Thoracic aorta (tissue), 2 donors: ENCODE measurements at places on chromosomes 3 and 15.

DNA sequence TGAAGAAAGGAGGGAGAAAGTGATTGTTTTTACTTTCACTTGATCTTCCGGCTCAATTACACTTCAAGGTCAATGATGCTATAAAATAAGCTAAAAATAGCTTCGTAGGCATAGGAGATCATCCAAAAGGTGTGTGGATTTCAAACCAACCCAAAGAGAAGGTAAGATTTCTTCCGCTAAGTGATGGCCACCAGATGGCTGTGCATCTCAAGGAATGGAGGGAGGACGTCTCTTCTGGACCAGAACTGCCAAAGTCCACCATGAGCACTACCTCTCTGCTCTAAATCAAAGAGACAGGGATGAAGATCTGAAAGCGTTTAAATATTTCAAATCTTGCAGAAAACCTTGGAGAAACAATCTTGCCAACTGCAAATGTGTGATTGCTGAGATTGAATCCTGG lies 199.1 kb upstream of the ZPLD1 start:
- DNase-seq, result no peak

DNA sequence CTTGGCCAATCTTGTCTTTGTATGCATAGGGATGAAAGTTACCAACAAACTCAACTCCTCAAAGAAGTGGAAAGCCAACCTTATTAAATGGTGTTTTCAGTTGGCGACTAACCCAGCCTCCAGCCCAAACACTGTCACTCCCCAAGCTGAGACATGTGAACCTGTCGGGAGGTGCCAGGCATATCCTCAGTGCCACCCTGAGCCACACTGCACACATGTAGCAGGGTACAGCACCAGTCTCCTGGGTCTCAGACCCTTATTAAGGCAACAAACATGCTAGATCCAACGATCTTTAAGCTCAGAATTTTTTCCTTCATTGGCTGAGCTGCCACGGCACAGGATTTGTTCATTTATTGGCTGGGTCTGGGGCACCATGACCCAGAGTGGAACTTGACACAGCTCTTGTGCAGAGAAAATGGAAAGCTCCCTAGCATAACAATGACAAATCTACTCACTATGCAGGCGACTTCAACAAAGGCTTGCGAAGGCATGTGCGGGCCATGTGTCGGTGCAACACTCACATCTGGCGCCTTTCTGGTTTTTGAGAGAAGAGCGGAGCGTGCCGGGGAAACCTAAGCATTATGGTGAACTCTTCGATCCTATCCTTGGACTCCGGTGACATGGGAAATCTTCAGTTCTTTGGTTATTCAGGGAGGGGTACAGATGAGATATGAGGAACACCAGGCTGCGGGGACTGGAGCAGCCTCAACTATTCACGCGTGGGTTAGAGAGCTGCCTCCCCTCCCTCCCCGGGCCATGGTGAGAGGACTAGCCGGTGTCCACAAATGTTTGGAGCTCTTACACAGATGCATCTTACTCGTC lies 190.1 kb downstream of the FAM43A start:
- no peak for DNase-seq

- DNase-seq, result no peak
Measured at GRCh38 chr15:74541494-74542165, 610 bp downstream of the ARID3B start.

DNA sequence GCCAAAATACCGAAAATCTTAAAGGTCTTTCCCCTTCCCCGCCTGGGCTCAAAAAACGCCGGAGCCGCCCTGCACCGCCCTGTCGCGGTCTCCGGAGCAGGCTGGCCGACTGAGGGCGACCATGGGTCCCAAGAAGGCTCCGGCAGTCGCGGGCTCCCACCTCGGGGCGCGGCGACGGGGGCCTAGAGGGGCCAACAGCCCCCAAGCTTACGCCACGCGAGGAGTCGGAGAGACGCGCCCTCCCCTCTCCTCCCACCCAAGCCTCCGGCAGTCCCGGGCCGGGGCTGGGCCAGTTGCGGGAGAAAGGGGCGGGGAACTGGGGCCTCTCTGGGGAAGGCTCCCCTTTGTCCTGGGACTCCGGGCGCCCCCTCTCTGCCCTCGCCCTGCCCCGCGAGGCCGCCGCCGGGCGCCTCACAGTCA lies 69.2 kb downstream of the GOLGA8B start:
- no peak for DNase-seq

DNA sequence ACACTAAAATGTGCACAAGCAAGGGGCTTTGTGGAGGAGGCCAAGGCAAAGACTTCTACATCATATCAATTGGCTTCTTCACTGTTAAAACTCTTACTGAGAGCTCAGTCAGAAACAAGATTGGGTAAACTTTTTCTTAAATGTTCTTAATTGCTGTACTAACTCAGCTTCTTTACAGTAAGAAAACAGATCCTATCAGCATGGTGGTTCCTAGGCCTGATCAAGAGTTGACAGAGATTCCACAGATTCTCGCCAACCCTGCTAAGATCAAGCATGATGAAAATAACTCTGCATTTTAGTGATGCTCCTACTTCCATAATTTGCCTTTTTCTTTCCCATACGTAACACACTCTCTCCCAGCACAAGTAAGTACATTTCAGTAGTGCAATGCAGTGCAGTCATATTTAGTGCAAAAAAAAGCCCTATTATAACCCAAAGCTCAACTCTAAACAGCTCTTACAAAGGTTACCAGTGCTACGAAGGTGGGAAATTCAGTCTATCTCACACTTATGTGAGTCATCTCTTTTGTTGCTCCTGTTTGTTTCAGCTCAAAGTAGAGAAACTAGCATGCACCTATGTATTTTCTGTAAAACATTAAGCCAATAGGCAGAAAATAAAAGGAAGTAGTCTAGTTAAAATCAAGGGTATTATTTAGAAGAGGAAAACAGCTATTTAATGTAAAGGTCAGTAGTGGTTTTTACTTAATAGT lies 29.9 kb downstream of the TIGIT start:
- DNase-seq, result no peak

GRCh38 chr3:124576565-124577493 lies 153.4 kb upstream of the UMPS start:
- no peak for DNase-seq

DNA sequence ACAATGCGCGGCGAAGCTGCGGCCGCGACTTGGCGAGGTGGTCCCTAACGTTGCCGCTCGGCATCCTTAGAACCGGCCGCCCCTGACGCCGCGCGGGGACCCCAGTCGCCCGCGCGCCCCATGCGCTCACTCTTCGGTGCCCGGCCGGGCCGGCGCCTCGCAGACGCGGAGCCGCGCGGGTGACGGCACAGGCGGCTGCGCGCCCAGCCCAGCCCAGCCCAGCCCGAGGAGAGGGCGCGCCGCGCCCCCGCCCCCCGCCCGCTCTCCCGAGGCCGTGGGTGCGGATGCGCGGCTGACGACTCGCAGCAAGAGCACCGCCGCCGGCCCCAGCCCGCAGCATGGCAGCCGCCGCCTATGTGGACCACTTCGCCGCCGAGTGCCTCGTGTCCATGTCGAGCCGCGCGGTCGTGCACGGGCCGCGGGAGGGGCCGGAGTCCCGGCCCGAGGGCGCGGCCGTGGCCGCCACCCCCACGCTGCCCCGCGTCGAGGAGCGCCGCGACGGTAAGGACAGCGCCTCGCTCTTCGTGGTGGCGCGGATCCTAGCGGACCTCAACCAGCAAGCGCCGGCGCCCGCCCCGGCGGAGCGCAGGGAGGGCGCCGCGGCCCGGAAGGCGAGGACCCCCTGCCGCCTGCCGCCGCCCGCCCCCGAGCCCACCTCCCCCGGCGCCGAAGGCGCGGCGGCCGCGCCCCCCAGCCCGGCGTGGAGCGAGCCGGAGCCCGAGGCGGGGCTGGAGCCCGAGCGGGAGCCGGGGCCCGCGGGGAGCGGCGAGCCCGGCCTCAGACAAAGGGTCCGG lies 437 bp downstream of the KLF13 start:
- no peak for DNase-seq
